ENCODE measurements at places on chromosomes 12 and 14.
A peak's percentile ranks its signal among the peaks of the same experiment; 100 is the strongest.

DNA sequence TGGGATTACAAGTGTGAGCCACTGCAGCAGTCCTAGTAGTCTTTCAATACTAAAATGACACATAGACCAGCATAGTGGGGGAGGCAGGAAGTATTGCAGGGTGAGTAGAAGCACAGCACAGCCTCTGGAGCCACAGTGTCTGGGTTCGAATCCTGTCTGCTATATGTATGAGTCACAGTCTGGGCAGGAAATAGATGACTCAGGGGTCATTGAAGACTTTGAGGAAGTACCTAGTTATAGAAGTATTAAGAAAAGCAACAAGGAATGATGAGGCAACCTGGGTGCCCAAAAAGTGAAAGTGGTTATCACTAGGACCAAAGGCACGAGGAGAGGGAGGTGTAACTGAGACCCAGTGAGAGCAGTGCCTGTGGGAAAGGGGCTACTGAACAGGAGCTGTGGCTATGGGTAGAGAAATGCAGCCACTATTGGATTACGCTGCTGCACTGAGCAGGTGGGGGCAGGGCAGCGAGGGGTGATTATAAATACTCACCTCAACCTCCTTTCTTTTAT, 124.0 kb downstream of the PDE3A start:
- DNase-seq = peak; percentile 50

- DNase-seq = no peak
These were observed 68.0 kb downstream of the MED13L start for GRCh38 chr12:116209503-116209902.

DNA sequence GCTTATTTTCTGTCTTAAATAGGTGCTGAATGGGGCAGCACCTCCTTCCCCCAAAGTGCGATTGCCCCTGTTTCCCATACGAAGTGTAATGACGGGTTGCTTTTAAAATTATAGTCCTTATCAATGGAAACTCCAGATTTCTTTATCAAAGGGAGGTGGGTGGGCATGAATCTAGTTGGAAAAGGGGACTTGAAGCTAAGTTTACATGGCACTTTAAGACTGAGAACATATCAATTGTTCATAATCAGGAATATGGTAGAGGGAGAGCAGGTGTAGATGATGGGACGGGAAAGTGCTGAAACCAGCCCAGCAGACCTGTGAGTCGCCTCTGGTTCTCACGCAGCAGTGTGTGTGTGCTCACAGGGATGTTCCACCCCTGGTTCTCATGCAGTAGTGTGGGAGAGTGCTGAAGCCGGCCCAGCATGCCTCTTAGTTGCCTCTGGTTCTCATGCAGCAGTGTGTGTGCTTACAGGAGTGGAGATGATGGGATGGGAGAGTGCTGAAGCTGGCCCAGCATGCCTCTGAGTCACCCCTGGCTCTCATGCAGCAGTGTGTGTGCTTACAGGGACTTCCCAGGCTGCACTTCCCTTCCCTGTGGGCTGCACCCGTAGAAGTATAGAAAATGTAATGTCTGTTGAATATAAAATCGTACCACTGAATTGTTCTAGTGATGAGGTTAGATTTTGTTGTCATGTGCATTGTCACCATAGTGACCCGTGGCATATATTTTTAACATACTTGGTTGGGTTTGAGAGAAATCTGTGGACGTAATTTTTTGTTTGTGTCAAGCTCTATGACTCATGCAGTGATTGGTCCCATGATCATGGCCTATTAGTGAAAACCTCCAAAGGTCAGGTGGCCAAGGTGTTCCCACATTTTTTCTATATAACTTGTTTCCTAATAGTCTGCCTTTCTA, 51.6 kb downstream of the GPATCH2L start:
- peak; percentile 13 for DNase-seq

DNA sequence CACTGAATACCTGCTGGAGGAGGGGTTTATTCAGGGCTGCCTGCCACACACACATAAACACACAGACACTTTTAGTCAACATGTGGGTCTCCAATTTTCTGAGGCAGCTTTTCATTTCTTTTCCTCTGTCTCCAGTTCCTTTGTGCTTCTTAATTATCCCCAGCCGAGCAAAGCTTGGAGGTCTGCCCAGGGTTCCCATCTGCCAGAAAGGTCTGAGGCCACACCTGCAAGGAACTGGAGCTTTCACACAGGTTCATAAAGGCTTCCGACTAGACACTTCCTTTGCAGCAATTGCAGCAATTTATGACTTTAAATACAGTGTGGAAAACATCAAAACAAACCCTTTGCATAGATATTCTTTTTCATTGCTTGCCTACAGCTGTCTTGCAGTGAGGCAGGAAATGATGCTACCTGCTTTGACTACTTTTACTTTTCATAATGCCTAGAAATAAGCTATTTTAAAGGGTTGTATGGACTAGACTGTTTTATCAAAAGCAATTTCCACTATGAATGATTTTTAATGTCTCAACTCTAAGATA, 1318.9 kb downstream of the AACS start:
- no peak for DNase-seq

DNA sequence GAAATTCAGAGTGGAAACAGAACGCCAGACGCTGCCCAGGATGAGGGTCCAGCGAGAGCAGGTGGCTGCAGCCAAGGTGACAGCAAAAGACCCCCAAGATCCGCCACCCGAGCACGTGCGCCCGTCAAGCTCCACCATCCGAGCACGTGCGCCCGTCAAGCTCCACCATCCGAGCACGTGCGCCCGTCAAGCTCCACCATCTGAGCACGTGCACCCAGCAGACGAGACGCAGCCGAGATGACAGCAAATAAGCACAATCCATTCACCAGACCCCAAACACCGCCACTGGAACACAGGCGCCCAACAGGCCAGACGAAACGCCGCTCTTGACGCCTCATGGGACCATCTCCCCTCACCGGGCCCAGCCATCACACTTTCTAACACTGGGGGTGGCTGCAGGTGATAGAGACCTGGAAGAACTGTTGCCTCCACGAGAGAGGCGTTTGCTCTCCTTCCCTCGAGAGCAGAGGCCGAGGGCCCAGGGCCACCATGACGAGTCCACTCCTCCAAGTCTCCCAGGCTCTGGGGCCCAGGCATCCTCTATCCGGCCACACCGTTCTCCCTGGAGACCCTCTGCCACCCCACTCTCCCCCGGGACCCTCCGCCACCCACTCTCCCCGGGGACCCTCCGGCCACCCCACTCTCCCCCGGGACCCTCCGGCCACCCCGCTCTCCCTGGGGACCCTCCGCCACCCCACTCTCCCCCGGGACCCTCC, 62.1 kb upstream of the GALNT9 start:
- DNase-seq = no peak

DNA sequence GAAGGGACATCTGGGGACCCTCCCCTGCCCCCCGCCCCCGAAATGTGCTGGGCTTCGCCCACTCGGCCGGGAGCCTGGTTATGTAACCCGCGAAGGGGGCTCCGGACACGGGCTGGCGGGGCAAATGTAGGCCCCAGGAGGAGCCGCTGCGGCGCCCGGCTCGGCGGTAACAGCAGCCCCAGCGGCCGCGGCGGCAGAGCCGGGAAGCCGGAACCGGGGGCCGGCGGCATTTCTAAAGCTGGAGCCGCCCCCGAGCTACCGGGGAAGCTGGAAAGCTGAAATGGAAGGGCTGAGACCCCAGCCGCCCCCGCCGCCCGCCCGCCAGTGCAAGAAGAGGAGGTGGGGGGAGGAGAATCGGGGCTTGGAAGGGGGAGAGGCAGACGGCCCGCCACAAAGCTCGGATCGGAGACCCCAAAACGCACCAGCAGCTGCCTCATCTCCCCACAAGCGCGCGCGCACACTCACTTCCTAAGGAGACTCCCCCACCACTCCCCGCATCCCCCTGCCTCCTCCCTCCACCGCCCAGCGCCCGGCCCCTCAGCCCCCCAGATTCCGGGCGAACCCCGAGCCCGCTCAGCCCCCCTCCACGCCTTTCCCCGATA, 1.5 kb downstream of the KDM2B start:
- DNase-seq = peak; percentile 40

DNA sequence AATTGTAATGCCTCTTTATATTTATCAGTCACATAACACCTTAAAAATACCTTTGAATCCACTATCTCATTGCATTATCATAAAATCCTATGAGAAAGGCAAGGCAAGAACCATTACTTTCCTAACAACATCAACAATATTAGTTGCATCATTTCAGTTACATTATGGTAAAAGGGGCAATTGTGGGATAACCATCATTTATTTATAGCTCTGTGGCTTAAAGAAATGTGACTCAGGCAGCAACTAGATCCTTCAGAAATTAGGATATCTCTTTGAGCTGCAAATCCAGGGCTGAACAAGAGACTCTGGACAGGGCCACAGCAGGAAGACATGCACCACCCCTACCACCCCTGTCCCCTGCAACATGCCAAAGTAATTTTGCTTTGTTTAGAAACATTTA, 36.4 kb downstream of the EPS8 start:
- no peak for DNase-seq

GRCh38 chr14:85595981-85596380, 66.0 kb downstream of the FLRT2 start:
- DNase-seq = no peak

DNA sequence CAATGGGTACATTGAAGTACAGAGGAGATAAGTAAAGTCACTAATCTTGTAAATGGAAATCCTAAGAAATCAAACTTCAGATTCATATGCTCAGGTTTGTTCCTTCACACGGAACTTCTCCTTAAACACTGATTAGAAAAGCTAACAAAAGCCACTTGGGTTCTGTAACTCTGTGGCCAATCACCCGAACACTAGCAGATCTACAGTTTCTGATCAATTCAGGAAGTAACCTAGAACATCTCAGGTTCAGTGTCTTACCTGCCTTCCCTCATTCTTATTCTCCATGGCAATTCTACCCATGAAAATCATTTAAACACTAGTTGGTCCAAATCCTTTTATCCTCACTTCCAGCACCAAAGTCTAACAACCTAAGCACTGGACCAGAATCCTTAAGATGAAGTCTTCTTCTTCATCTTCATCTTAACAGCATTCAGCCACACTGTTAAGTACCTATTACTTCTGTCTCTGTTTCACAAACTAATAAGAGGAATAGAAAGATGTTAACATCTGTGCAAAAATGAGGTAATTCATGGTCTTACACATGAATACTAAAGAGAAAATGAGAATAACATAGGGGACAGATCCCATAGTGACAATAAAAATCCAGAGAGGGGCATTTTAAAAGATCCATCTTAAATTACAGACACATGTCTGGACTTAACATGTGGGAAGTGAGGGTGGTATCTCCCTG, 184.5 kb downstream of the SSPN start:
- no peak for DNase-seq

DNA sequence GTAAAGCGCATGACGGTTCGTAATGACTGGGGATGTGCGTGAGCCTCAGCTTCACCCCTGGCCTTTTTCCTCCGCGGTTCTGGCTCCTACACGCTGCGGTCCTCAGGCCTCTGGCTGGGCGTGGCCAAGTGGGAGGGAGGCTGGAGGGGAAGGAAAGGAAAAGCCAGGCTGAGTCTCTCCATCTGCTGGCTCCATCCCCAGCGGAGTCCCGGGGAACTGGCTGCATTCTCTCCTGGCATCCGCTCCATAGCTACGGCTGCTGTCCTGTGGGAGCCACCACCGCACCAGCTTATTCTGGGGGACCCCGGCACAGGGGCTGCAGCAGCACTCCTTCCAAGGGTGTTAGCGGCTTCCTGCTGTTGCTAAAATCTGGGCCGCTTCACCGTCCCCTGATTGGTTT, 68.2 kb upstream of the SLC24A4 start:
- no peak for DNase-seq

DNA sequence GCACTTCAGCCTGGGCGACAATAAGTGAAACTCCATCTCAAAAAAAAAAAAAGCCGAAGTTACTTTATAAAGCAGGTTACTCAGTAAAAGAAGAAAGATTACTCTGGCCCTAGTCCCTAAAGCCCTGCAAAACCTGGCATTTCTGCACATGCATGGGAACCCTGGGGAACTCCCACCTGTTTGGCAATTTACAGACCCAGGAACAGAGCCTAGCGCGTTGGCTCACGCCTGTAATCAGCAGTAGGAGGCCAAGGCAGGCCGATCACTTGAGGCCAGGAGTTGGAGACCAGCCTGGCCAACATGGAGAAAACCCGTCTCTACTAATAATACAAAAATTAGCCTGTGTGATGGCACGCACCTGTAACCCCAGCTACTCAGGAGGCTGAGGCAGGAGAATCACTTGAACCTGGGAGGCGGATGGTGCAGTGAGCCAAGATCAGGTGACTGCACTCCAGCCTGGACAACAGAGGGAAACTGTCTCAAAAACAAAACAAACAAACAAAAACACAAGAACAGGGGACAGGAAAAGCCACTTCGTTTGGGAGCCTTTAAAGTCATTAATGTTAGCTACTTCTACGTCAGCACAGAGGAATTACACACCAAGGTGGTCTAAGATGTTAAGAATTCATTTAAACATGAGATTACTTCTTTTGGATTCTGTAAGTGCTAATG, 34.1 kb upstream of the SPTSSA start:
- DNase-seq = no peak

DNA sequence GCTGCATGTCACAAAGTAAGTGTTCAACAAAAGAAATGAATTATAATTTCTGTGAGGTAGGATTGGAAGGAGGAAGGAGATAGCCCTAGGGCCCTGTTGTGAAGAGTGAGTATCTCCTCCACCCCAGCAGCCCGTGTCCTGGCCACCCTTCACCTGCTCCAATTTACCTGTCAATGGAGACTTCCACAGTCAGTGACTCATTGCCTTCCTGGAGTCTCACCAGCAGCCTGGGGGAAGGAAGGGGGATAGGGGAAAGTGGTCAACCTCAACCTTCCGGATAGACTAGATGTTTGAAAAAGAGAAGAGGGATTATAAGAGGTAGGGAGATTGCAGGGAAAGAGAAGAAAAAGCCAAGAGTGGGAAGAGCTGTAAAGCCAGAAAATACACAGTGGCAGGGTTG, 9.2 kb downstream of the STAT2 start:
- DNase-seq = no peak

- DNase-seq = no peak
These were observed 39.7 kb downstream of the PSMA6 start for GRCh38 chr14:35331605-35332516.

GRCh38 chr12:24997970-24998582, 49.2 kb upstream of the BCAT1 start:
- DNase-seq = peak; percentile 43

DNA sequence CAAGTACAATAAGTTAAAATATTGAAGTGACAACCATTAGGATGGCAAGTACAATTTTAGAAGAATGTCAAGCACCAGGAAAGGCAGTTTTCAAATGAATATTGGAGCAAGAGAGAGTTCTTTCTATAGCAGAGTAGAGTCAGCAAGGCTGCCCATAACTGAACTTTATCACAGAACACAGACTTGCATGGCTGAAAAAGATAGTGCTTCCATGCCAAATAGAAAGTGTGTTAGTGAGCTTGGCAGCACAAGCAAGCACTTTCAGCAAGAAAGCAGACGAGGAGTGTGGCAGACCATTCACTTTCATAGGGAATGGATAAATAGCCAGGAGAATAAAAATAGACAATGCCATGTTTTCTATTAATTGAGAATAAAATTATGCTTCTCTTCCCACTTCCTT, 647.0 kb upstream of the MGAT4C start:
- no peak for DNase-seq

DNA sequence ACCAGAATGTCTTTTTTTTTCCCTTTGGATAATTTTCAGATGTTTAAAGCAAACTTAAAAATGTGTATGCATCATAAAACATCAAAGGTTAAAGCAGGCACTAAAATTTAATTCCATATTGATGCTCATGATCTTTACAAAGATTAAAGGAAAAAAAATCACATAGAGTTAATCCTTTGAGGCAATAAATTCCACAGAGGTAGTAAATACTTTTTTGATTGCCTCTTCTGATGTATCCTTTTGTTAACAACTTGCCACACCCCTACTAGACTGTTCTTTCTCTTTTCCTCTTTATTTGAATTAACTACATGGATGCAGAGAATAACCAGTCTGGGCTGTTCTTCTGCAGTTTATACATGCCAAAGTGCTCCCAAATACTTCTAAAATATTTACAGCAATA, 45.2 kb upstream of the KCNJ8 start:
- DNase-seq = no peak
